Stimulated activated effector memory CD8-positive, alpha-beta T cell treated with anti-CD3 and anti-CD28 coated beads, Interleukin-12 subunit alpha, Interleukin-12 subunit beta, amount 100 ng/mL, for 72 hours (primary cell): ENCODE measurements at places on chromosomes 11 and 22.

DNA sequence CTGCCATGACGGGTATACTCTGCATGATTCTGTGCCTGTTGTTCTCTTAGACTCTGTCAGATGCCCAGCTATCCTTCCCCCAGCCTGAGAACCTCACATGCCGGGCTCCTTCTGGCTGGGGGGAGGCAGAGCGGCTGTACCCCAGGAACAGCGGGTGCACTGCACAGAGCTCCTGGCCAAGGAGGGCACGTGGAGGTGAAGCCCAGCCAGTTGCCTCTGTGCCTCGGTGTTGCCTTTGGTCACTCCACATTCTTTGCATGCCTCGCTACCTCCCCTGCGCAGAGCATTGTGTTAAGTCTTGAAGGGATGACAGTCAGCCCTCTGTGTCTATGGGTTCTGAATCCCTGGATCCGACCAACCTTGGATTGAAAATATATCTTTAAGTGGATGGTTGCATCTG, 77.7 kb downstream of the FEZ1 start:
- no peak for DNase-seq

DNA sequence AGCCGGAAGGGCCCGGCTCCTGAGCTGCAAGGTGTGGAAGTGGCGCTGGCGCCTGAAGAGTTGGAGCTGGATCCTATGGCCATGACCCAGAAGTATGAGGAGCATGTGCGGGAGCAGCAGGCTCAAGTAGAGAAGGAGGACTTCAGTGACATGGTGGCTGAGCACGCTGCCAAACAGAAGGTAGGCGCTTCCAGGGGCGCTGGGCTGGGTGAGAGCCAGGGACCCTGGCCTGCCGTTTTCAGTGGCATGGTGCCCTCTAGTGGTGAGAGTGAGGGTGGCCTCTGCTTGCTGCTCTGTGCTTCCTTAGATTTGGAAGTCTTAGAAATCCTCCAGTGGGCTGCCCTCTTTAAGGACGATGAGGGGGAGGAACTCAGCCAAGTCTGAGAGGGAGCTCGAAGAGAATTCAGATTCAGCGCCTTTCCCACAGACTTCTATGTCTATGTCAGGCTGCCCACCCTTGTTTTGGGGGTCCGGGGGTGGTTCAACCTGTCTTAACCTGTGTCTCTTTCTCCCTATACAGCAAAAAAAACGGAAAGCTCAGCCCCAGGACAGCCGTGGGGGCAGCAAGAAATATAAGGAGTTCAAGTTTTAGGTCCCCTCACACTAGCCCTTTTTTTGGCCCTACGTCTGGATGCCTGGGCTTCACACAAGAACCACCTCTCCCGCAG, 1.8 kb upstream of the PACS1 start:
- DNase-seq = peak; percentile 86

GRCh38 chr11:78176605-78177141, 11.8 kb downstream of the KCTD21 start:
- DNase-seq = no peak

GRCh38 chr11:18027475-18027874, 14.6 kb upstream of the SERGEF start:
- DNase-seq = no peak

GRCh38 chr22:27776650-27776958, 25.0 kb downstream of the MN1 start:
- no peak for DNase-seq

- no peak for DNase-seq
Observed at GRCh38 chr11:124745835-124746620, 6.0 kb downstream of the VSIG2 start.

- DNase-seq = no peak
Observed at GRCh38 chr11:57588046-57588710, 9.3 kb upstream of the SERPING1 start.

GRCh38 chr11:90288212-90288821, 65.5 kb upstream of the CHORDC1 start:
- DNase-seq = no peak

DNA sequence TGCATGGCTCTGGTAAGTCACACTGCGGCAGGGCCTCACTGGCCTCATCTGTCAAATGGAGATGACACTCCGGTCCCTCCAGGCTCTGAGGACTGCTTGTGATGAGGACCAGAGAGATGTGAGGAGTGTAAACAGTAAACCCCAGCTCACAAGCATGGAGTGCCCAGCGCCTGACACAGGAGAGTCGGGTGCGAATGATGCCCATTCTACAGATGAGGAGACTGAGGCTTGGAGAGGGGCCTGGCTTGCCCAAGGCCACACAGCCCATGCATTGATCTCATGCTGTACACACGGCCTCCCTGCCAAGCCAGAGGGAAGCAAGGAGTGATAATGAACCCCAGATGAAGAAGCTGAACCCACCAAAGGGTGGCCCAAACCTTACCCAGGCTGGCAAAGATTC, 37.2 kb downstream of the ELFN2 start:
- DNase-seq = no peak

GRCh38 chr22:32044477-32044876, 1.4 kb downstream of the SLC5A1 start:
- DNase-seq = no peak

DNA sequence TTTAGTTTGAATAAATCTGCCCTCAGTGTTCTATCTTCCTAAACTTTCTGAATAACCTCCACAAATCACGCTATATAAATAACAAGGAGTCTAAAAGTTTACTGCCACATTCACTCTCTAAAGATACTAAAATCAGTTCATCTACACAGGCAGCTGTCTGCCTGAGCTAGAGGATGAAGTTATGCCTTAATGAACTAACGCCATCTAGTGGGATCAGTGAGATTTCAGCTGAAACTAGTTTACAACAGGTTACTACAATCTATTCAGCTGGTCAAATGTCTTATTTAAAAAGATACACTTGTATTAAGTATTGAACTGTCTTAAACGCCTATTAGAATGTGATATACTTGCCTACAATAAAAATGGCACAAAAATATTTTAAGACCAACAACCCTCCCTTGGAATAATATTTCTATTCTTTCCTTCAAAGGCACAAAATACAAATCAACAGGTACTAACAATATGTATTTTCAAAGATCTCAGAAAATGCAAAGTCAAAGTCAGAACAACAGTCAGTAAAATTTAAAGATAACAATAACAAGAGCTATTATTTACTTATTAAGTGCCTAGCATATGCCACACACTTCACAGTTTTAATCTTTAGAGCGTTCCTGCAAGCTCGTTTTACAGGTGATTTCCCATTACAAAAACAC, 84.1 kb downstream of the LARGE2 start:
- no peak for DNase-seq

DNA sequence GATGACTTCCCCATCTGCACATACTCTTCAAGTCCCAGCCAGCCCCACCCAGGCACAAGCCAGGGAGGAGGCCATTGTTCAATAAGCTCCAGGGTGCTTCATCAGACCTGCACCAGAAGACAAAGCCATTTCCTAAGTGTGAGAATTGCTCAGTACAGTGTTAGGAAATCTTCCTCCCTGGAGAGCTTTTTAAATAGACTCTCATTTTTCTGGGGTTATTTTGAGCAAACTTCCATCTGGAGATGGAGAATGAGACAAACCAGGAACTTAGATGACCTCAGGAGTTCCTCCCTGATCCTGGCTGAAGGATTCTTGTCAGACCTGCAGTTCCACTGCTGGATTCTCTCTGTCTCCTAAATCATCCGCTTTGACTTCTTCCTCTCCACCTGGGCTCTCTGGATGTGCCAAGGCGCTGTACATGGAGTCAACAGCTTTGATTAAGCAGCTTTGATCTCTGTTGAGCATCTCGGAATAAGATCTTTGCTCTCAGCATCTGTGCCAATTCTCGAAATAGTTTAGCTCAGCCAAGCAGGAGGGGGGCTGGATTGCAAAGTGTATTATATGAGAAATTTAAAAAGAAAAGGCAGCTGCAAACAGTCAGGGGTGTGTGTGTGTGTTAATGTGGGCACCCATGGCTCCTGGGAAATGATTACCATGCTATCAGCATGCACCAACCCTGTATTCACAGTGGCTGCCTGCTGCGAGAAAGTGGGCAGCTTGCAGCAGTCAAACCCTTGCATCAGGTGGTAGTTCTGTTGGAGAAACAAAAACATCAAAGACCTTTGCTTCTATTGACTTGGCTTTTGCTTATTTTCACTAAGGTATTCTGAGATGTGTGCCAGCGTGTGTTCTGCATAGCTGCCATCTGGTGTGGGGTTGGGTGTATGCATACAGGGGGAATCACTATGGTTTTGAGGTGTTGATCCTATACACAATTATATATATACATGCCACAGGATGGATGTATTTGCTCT, 70.2 kb upstream of the NAV2 start:
- no peak for DNase-seq

- no peak for DNase-seq
Observed at GRCh38 chr11:92130421-92130831, 94.2 kb upstream of the FAT3 start.

GRCh38 chr11:125070699-125071254, 7.7 kb downstream of the SLC37A2 start:
- DNase-seq = peak; percentile 53

GRCh38 chr11:117875382-117876058, 938 bp downstream of the FXYD6 start:
- DNase-seq = peak; percentile 14

- DNase-seq = no peak
Observed at GRCh38 chr11:61352038-61352437, 9.6 kb downstream of the CYB561A3 start.

DNA sequence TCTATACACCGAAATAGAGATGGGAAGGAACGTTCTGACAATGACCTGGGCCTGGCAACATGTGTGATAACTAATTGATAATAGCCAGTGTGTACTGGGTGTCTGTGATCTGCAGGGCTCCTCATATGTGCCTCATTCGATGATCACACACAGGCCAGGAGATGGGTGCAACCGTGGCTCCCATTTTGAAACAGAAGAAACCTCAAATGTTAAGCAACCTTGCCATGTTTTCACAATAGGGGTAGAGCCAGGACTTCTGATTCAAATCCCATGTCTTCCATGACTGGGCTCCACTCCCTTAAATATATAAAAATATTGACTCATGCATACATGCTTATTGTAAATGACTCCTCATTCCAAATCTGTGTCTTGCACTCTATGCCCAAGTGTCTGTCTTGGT, 11.1 kb downstream of the APOL3 start:
- no peak for DNase-seq

- DNase-seq = no peak
Observed at GRCh38 chr22:22201185-22201929, 43.2 kb upstream of the VPREB1 start.

- DNase-seq = no peak
Observed at GRCh38 chr11:121198491-121198890, 94.1 kb upstream of the SC5D start.

GRCh38 chr11:116640641-116641402, 132.0 kb downstream of the BUD13 start:
- no peak for DNase-seq

DNA sequence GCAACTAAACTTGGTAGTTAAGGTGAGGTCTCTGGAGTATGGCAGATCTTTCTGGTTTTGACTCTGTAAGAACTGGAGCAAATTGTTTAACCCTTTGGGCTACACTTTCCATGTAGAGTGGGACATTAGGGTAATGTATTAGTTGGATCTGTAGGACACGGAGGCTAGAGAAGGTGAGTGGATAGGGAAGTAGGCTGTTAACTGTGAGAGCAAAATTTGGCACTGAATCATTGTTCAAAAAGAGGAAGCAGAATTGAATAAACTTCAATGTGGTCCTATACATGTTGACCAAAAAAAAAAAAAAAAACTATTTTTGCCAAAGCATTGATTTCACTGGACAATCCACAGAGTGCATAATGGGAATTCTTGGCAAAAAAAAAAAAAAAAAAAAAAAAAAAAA, 370.2 kb upstream of the CHORDC1 start:
- DNase-seq = no peak

DNA sequence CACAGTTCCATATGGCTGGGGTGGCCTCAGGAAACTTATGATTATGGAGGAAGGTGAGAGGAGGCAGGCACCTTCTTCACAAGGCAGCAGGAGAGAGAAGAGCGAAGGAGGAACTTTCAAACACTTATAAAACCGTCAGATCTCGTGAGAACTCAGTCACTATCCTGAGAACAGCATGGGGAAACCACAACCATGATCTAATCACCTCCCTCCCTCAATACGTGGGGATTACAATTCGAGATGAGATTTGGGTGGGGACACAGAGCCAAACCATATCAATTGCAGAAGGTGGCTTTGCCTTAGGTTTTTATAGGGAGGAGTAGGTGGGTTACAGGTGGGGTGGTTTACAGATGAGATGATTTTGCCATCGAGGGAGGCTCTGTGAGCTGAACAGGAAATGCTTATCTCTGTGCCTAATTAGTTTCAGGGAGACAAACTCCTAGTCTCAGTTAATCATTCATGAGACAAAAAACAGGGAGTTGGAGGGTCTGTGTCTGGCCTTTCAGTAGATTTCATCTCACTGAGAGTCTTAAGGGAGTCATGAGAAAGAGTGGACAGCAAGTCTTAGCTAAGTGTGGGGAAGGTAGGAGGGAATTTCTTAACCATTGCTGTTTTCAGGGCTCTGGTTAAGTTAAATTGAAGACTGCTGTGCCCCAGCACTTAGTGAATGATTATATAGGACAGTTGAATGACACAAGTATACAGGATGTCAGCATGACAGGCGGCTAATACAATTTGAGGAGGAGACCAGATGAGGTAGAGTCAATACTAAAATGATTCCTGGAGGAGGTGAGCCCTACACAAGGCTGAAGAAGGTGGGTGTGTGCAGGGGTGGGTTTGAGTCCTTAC, 47.7 kb downstream of the CWC15 start:
- DNase-seq = no peak

DNA sequence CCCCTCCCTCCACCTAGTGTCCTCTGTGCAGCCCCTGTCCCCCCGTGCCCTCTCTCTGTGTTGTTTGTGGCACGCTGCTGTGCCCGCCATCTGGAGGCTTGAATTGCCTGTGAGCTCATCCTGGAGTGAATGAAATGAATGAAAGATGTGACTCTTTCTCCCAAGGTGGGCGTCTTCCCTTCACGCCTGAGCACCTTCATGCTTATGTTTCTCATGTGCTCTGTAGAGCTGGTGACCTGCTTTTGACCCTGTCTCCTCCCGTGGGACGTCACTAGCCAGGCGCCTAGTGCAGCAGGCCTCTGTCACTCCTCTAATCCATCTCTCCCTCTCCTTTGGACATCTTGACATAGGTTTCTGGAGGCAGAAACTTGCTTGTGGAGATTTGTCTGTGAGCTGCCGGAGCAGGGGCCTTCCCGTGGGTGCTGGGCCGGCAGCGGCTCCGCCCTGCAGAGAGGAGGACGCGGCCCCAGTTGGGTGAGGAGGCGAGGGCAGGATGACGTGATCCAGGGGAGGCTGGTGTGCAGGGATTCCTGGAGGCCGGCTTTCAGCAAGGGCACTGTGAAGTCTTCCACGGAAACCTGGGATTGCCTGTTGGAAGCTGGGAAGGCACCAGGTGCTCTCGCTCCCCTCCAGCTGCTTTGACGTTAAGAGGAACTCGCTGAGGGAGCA, 40.6 kb downstream of the MUC6 start:
- no peak for DNase-seq
